ENCODE measurements at places on chromosomes 11 and 22.

GRCh38 chr11:134452026-134452837, 40.2 kb upstream of the B3GAT1 start:
- DNase-seq, result no peak

GRCh38 chr11:131889760-131890581, 519.6 kb downstream of the NTM start:
- DNase-seq, result no peak

DNA sequence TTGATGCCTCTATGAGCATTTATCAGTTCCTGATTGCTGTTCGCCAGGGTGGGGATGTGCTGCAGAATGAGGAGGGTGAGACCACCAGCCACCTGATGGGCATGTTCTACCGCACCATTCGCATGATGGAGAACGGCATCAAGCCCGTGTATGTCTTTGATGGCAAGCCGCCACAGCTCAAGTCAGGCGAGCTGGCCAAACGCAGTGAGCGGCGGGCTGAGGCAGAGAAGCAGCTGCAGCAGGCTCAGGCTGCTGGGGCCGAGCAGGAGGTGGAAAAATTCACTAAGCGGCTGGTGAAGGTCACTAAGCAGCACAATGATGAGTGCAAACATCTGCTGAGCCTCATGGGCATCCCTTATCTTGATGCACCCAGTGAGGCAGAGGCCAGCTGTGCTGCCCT, 2.7 kb downstream of the FEN1 start:
- DNase-seq, result no peak

DNA sequence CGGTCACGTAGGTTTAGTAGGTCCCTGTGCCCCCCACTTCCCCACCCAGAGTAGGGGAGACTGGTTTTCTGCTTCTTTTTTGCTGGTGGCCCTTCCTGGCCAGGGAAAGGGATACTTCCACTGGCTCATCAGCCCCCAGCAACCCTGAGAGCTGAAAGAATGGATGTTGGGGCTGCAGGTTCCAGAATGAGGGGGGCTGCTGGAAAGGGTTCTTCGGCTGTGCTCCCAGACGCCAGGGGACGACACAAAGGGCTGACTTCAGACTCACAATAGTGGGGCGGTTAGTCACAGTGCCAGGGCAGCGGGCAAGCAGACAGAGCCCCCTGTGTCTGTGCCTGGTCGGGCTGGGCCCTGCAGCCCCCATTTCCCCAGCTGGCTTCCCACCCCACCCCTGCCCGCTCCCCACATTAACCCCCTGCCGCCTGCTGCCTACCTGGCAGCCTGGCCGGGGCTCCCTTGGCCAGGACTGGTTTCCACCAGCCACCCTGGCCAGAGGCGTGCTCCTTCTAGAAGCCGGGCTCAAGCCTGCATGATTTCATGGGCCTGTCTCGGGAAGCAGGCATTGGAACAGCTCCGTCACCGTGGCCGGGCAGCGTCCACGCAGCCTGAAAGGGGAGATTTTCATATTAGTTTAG, 79.1 kb upstream of the WNT7B start:
- DNase-seq, result no peak

GRCh38 chr11:132187386-132187785, 817.0 kb downstream of the NTM start:
- DNase-seq, result no peak

DNA sequence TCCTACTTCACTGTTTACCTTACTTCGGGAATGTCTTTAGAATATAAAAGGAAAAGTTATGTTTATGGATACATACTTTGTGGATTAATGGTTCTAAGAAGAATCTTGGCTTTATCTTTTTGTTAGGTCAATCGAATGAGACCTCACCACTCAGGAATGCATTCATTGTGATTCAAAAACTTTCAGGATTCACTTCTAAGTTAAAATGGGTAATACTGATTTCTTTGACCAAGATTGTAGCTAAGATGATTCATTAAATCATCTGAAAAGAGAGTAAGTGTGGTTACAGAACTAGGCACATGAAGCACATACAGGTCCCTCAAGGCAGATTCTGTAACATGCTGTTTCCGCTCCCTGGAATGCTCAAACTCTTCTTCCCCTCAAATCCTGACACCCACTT, 716.4 kb downstream of the KCNA4 start:
- peak; percentile 66 for DNase-seq

- DNase-seq, result no peak
Measured at GRCh38 chr11:7528514-7529049, 14.8 kb downstream of the PPFIBP2 start.

GRCh38 chr11:115439385-115439784, 64.8 kb downstream of the CADM1 start:
- DNase-seq, result no peak

Measured in BJ (cell line).